ENCODE measurements at places on chromosomes 7 and 10.
A peak's percentile ranks its signal among the peaks of the same experiment; 100 is the strongest.

DNA sequence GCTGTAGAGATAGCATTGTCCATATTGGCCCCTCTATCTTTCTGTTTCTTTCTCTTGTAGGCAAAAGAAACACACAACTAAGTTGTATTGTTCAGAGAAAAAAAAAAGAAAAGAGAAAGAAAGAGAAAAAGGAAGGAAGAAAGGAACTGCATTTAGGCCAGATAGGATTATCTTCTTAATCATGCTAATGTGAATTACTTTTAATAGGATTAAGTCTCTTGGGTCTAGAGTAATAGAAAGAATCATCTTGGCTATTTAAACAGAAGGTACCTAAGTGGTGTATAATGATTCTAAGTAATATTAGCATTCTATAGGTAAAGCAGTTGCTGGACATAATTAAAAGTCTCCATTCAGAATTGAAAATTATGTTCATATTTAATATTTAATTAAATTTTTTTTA, 42.2 kb downstream of the GPR85 start:
- DNase-seq = no peak

DNA sequence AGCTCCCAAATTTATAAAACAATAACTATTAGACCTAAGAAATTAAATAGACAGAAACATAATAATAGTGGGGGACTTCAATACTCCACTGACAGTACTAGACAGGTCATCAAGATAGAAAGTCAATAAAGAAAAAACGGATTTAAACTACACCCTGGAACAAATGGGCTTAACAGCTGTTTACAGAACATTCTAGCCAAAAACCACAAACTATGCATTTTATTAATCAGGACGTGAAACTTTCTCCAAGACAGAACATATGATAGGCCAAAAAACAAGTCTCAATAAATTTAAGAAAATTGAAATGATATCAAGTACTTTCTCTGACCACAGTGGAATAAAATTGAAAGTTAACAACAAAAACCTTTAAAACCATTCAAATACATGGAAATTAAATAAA, 46.4 kb downstream of the ZNF680 start:
- DNase-seq = no peak

DNA sequence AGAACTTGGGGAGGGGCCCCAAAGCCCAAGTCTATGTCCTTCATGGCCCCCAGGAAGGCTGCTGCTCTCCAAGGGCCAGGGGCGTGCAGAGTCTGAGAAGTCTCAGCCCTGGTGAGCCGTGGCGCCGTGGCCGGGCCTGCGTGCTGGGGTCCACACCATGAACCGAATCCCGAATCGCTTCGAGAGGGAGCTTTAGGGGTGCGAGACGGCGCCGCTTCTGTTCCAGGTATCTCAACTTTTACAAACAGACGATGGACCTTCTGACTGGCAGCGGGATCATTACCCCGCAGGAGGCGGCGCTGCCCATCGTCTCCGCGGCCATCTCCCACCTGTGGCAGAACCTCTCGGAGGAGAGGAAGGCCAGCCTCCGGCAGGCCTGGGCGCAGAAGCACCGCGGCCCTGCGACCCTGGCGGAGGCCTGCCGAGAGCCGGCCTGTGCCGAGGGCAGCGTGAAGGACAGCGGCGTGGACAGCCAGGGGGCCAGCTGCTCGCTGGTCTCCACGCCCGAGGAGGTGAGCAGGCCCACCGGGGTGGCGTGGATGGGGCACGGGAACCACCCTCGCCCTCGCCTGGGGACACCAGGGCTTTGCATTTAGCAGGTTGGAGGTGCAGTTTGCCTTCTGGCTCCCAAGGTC, 12.7 kb downstream of the STRA8 start:
- DNase-seq = peak; percentile 39

- DNase-seq = no peak
Measured at GRCh38 chr7:74554178-74554577, 100.5 kb downstream of the GTF2IRD1 start.

GRCh38 chr7:70838292-70838907, 293.5 kb upstream of the GALNT17 start:
- no peak for DNase-seq

GRCh38 chr7:24981171-24981951, 1.4 kb upstream of the OSBPL3 start:
- peak; percentile 60 for DNase-seq

- no peak for DNase-seq
Measured at GRCh38 chr10:99346247-99346646, 17.1 kb downstream of the CNNM1 start.

DNA sequence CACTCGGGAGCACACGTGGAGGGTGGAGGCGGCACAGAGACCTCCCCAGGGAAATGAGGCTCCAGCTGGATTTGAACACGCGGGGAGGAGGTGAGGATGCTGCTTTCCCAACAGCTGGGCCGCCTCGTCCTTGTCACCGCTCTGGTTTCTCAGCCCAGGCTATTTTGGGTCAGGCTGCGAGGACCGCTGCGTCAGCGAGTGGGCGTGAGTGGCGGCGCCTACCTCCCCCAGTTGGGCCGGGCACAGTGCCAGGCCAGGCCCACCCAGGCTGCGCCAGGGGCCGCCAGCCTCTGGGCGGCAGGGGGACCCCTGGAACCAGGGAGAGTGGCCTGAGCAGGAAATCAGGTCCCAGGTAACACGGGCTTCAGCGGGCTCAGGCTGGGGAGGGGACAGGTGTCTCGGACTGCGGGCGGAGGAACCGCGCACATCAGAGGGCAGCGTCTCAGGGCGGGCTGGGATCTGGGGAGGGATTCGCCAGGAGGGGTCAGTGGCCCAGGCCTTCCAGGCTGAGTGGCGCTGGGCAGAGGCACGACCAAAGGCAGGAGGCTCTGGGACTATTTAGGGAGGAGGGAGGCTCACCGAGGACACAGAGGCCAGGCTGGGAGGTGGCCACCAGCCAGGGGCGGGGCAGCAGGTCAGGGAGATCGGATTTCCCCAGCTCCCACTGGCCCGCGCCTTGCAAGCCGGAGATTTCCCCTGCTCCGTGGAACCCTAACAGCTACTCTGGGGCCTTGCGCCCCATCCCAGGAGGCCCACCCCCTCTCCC, 125.2 kb upstream of the RET start:
- no peak for DNase-seq

- DNase-seq = no peak
Measured at GRCh38 chr7:50957855-50958254, 175.2 kb upstream of the GRB10 start.

DNA sequence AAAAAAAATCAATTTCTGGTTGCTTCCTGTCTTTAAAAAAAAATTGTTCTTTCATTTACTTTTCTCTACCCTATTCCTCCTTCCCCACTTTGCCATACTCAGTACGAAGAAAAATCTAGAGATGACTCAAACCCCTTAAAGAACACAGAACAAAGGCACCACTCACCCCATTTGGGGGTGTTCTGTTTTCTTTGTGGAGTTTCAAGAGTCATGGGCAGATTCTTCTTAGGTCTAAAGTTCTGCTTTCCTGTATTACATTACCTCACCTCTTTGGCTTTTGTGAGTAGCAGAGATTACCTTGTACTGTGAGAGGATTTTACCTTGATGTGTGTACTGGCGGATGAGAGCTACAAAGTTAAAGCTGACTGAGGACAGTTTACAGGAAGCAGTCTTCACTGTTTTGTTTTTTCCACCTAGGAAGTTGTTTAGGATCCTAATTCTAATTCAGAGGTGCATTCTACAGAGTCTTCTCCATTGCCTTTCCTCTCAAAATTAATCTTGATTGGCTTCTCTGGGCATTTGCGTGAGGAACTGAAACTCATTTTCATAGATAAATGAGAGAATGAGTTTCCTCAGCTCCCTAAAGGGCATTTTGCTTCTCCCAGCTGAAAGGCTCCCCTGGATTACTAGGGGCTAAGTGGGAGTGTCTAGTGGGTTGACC, 20.7 kb downstream of the AVL9 start:
- DNase-seq = no peak

GRCh38 chr10:35377050-35377728, 40.9 kb downstream of the CCNY start:
- no peak for DNase-seq

- DNase-seq = no peak
Measured at GRCh38 chr10:115046686-115047236, 46.4 kb upstream of the ATRNL1 start.

- DNase-seq = no peak
Measured at GRCh38 chr10:99906470-99906869, 103.3 kb downstream of the DNMBP start.

GRCh38 chr10:35011771-35012191, 78.4 kb downstream of the CUL2 start:
- DNase-seq = no peak

DNA sequence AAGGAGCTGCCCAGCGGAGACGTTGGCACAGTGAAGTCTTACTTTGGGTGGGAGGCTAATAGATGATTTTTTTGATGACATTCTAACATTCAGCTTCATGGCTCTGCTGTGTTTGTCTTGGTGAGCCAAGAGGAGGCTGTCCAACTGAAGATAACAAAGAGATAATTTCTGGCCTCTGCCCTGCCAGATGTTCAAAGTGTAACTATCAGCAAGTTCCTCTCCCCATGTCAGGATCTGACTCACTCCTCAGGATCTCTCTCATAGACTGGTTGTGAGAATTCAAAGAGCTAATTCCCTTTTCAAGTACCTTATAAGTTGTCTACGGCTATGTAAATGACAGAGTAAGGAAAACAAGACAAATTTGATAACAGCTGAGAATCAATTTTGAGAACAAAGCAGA, 1340.9 kb downstream of the XPNPEP1 start:
- no peak for DNase-seq

- no peak for DNase-seq
Measured at GRCh38 chr10:38184477-38184876, 90.3 kb downstream of the ZNF37A start.

Data from CD8-positive, alpha-beta T cell (primary cell).